HCT116 (cell line): ENCODE measurements at places on chromosomes 16 and 17. TPM values are rescaled to one million over a fixed set of nuclear protein-coding genes. Genes with fewer than 3 reads are reported as not detected.

SUZ12 gene
- 44.9 TPM for total RNA-seq

DNA sequence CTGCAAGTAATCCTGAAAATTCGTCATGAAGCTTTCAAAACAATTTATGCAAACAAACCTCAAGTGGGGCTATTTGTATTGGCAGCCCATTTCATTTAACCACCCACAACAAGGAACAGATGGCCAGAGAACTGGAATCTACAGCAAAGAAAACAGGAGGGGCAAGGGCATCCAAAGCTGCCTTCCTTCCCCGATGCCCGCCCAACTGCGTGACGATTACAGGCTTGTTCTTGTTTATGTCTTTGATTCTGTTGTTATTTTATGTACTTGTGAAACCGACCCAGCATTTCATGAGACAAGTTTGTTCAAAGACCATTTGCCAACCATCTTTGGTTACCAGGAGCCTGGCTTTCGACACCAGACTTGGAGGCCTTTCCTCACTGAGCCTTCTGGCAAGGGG is 59.1 kb upstream of the IRX6 start:
- H3K36me3 ChIP-seq, result no peaks in the 10 kb centered on the region
- peaks cover 22% of the 10 kb centered on the region; the same call in 1 of the 2 replicates for H3K27me3 ChIP-seq
- H3K27ac ChIP-seq, result no peak overlapping the region
- no peak for DNase-seq

DNA sequence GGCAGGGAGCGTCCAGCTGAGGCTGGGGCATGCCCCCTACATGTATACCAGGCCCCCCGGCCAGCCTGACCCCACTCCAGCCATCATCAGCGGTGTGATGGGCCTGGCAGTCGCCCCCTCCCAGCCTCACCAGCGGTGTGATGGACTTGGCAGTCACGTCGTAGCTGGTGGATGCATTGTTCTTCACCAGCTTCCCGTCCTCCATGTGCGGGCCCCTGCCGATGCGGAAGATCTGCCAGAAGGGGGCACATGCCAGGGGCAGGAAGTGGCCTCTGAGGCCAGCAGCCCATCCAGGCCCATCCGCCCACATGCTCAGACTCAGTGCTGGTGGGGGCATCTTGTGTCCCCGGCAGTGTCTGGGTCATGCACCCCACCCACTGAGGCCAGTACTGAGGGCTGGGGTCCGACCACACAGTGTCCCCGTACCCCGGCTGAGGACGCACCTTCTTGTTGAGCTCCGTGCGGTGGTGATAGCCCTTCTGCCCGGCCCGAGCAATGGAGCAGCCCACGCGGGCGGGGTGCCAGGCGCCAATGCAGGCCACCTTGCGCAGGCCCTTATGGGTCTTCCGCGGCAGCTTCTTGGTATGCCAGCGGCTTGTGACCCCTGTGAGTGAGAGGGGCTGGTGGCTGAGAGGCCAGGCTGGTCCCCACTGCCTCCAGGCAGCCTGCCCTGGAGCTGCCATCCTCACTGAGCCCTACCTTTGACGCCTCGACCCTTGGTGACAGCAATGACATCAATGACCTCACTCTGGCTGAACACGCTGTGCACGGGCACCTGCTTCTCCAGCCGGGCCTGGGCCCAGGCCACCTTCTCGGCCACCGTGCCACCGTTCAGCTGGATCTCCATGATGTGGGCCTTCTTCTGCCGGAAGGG is 3.7 kb upstream of the MSRB1 start:
- no peak overlapping the region for H3K4me3 ChIP-seq
- no peaks in the 10 kb centered on the region for H3K27me3 ChIP-seq
- DNase-seq, result no peak
- no peak overlapping the region for H3K27ac ChIP-seq

DNA sequence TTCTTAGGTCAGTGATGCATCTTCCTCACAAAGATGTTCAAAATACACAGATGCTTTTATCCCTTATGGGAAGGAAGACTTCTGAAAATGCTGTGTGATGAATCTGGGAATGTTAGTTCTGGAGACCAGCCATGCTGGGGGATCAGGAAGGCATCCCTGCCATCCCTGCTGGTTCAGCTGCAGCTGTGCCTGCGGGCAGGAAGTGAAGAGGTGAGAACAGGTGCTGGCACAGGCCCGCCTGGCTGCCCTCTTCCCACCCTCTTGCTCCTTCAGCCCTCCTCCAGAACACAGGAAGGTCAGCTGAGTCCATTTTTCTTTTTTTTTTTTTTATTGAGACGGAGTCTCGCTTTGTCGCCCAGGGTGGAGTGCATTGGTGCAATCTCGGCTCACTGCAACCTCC is 15.2 kb downstream of the RAB11FIP3 start:
- H3K4me3 ChIP-seq, result no peak overlapping the region
- no peak for DNase-seq
- H3K36me3 ChIP-seq, result no peaks in the 10 kb centered on the region
- H3K27me3 ChIP-seq, result no peaks in the 10 kb centered on the region

- H3K27me3 ChIP-seq, result no peaks in the 10 kb centered on the region
- DNase-seq, result no peak
- no peaks in the 10 kb centered on the region for H3K4me1 ChIP-seq
- H3K4me3 ChIP-seq, result no peak overlapping the region
- H3K27ac ChIP-seq, result no peak overlapping the region
- H3K36me3 ChIP-seq, result no peaks in the 10 kb centered on the region
These were observed 137.6 kb downstream of the ITFG1 start for GRCh38 chr16:47323241-47323640.

ASPA gene
- not detected for total RNA-seq

ITGAL gene
- 1.4 TPM for total RNA-seq

DNA sequence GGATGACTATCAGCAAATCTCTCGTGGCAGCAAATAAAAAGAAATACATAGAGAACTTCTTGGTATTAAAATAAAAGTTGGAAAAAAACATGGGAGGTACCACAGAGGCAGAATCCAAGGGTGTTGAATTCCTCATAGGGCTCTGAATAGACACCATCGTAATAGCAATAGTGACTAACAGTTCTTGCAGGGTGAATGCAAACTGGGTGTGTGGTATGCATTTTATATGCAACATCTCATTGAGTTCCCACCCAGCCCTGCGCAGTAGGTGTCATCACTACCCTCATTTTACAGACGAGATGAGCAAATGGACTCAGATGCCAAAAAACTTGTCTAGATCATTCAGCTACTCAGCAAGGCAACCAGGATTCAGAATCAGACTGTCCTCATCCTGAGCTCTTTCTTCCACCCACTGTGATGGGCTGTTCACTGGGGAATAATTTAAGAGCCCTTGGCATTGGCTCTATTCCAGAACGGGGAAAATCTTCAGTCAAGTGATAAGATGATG is 354.6 kb upstream of the CDH11 start:
- H3K27me3 ChIP-seq, result no peaks in the 10 kb centered on the region
- no peak for DNase-seq
- no peak overlapping the region for H3K27ac ChIP-seq

- no peaks in the 10 kb centered on the region for H3K4me1 ChIP-seq
- H3K27ac ChIP-seq, result no peak overlapping the region
- H3K27me3 ChIP-seq, result no peaks in the 10 kb centered on the region
- DNase-seq, result no peak
- no peaks in the 10 kb centered on the region for H3K36me3 ChIP-seq
- H3K4me3 ChIP-seq, result no peak overlapping the region
These were observed 97.3 kb downstream of the PLCG2 start for GRCh38 chr16:81876273-81876900.

DNA sequence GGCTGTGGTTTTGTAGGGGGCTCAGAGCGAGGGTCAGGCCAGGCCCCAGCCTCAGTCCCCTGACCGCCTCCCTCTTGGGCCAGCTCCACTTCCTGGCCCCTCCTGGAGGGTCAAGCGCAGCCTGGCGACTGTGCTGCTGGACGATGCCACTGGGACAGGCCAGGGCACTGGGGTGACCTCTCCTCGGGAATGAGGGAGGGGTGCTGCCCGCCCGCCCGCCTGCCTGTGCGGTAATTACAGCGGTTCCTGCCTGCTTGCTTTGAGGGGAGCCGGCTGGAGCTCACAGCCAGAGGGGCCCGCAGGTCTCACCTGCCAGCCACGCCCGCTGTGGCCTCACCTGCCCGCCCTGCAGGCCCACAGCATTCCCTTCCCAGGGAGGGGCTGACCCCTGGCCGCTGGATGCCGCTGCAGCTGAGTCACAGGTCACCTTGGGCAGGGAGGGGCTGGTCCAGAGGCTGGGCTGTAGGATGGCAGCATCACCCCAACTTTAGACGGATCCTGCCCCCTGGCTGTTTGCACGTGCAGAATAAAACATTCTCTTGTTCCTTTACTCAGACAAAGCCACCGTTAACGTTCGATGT is 76.7 kb upstream of the CBX4 start:
- DNase-seq, result peak; percentile 72
- H3K4me3 ChIP-seq, result no peak overlapping the region
- peaks cover 40% of the 10 kb centered on the region for H3K4me1 ChIP-seq

ARL2BP gene
- 28.8 TPM for total RNA-seq

MYL4 gene
- 0.32 TPM for total RNA-seq

DNA sequence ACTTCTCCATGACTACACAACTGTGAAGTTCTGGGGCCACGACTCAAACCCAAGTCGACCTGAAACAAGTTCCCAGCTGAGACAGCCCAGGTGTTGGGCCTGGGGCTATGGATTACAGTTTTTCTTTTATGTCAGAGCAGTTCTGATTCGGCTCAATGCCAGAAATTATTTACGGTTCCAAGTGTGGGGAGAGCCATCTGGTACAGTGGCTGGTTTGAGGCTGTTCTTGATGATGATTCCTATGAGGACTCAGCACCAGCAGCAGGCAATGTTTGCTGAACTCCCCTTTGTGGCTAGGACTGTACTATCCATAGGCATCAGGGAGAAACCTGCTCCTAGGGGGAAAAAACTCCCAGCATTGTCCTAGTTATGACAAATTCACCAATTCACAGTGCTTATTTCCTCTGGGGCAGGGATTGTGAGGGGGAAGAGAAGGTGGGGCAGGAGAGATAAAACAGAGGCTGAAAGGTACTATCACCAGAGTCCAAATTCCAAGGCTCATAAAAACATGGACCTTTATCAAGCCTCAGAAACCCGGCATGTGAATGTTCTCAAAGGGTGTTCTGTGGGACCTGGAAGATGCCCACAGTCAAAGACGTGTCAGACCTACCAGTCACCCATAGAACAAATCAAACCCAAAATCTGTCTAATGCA is 18.2 kb upstream of the CMTM4 start:
- H3K36me3 ChIP-seq, result no peaks in the 10 kb centered on the region
- H3K4me1 ChIP-seq, result no peaks in the 10 kb centered on the region
- no peaks in the 10 kb centered on the region for H3K27me3 ChIP-seq
- no peak for DNase-seq

- H3K27me3 ChIP-seq, result no peaks in the 10 kb centered on the region
- DNase-seq, result no peak
- H3K4me1 ChIP-seq, result peaks cover 58% of the 10 kb centered on the region
- H3K27ac ChIP-seq, result peak overlapping the region; percentile 86
- no peaks in the 10 kb centered on the region for H3K36me3 ChIP-seq
These were observed 62.9 kb upstream of the AMZ2 start for GRCh38 chr17:68184816-68185436.

DNA sequence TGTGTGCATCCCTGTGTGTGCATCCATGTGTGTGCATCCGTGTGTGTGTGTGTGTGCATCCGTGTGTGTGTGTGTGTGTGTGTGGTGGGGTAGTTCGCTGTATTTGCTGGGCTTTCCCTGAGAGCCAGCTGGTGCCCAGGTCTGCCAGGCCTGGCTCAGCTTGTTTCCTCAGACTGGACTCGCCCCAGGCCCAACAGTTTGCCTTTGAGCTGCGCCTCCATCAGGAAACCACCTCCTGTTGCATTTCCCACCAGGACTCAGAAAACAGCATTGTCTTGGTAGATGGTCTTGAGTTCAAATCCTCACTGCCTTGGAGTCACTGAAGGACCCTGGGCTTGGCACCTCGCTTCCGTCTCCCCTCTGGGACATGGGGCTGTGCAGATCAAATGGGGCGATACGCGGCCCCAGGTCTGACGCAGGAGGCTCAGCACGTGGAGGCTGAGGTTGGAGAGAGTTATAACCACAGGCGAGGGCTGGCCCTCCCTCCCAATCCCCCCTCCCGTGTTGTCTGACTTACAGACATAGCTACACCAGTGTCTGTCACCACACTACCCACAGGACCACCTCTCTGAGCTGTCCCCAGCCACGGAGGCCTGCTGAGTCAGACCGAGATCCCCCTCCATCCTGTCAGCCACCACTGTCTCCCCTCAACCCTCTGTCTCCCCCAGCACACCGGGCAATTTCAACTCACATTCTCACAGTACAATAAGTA is 4.7 kb downstream of the ITGAE start:
- DNase-seq, result no peak
- no peak overlapping the region for H3K4me3 ChIP-seq
- H3K27ac ChIP-seq, result no peak overlapping the region
- no peaks in the 10 kb centered on the region for H3K36me3 ChIP-seq
- H3K27me3 ChIP-seq, result no peaks in the 10 kb centered on the region
- H3K4me1 ChIP-seq, result peaks cover 6% of the 10 kb centered on the region

- peaks cover 54% of the 10 kb centered on the region for H3K4me1 ChIP-seq
- no peaks in the 10 kb centered on the region for H3K27me3 ChIP-seq
- DNase-seq, result no peak
- H3K36me3 ChIP-seq, result no peaks in the 10 kb centered on the region
These were observed 51.1 kb upstream of the LGALS9 start for GRCh38 chr17:27579897-27580321.

HOXB7 gene
- 33.6 TPM for total RNA-seq

ASPHD1 gene
- total RNA-seq, result 18.4 TPM

KRTAP2-2 gene
- total RNA-seq, result 1.2 TPM

DNA sequence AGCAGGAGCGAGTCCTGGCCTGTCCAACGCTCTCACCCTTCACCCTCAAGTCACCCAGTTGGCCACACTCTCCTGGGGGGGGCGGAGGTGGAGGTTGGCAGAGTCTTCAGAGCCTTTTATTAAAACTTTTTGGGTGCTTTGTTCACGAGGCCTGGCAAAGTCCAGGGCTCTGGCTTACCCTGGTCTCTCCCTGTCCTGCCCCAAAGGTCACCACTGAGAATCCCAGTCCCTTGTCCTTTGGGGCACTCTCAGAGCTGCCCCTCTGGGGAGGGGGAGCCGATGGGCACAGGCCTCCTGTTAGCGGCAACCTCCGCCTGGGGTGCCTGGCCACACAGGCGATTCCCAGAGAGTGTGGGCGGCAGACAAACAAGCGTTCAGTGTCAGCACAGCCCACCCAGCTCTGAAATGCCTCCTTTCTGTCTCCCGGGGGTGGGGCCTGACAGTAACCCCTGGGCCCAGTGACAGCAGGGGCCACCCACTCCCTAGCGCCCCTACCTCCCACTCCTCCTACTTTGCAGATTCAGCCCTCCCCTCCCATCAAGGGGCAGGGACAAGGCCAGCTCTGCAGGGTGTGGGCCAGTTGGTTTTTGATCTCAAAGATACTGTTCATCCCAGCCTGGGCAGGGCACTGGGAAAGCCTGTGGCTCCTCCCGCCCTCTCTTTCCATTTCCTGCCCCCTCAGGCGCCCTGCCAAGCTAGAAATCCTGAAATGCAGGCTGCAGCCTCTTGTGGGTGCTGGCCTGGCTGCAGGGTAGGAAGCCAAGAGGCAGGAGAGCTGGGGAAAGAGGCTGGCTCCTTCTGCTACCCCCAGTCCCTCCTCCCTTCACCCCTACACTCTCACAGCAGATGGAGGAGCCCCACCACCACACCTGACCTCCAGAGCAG is 36.6 kb upstream of the EMP2 start:
- H3K4me1 ChIP-seq, result peaks cover 11% of the 10 kb centered on the region
- DNase-seq, result peak; percentile 8
- no peaks in the 10 kb centered on the region for H3K36me3 ChIP-seq

GRCh38 chr16:3637371-3637923 is 17.0 kb upstream of the DNASE1 start:
- H3K27me3 ChIP-seq, result no peaks in the 10 kb centered on the region
- DNase-seq, result no peak
- H3K4me3 ChIP-seq, result no peak overlapping the region
- peaks cover 15% of the 10 kb centered on the region for H3K4me1 ChIP-seq
